ENCODE measurements at places on chromosomes 16 and 17.
A peak's percentile ranks its signal among the peaks of the same experiment; 100 is the strongest.

- DNase-seq: no peak
These were observed 4.6 kb upstream of the EDC4 start for GRCh38 chr16:67868290-67868689.

GRCh38 chr16:78932355-78932943 is 668.1 kb downstream of the MAF start:
- no peak for DNase-seq

DNA sequence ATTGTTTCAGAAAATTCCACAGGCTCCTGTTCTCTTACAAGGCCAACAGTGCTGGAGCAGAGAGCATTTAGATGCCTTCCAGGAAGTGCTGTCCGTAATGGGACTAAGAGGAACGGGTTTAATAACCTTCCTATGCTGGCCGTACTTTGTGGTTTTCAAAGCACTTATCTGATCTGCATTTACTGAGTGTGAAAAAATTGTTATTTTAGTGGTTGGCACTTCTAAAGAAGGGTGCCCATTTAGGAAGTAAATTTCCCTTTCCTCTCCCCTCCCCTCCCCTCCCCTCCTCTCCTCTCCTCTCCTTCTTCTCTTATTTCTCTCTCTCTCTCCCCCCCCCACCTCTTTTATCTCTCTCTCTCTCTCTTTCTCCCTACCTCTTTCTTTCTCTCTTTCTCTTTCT is 72.0 kb upstream of the DNAJA2 start:
- DNase-seq: no peak

- DNase-seq: no peak
These were observed 44.0 kb downstream of the NLK start for GRCh38 chr17:28086519-28086918.

GRCh38 chr17:66508896-66509844 is 206.8 kb downstream of the PRKCA start:
- peak; percentile 74 for DNase-seq

- no peak for DNase-seq
These were observed 26.9 kb downstream of the ELAC2 start for GRCh38 chr17:12990926-12991325.

DNA sequence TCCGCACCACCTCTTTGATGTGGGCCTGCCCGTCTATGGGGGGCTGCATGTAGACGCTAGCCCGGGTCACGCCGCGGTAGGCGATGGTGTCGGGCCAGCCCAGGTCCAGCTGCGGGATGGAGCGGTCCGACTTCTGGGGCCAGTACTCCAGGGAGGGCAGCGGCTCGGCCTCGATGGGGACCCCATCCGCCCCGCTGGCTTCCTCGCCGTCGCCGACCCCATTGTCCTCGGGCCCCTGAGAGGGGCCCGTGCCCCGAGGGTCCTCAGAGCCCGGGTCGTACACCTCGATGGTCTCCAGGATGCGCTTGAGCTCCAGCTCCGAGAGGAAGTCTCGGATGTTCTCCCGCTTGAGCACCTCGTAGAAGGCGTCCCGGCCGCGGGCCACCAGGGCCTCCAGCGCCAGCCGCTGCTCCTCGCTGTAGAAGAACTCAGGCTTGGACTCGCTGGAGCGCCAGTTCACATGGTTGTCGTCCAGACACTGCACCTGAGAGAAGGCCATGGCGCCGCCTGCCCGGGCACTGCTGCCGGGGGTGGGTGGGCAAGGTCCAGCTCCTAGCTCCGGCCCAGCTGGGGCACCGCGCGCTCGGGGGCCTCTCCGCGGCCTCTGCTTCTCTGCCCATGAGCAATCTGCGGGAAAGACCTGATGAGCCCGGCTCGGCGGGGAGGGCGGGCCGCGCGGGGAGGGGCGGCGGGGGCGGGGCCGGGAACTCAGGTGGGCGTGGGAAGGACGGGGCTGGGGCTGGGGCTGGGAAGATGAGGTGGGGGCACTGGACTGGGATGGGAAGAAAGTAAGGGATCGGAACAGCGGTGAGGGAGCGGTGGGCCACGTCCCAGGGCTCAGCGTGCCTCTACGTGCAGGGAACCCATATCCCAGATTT is 782 bp downstream of the FAM83G start:
- peak; percentile 44 for DNase-seq

- no peak for DNase-seq
These were observed 50.3 kb downstream of the SCNN1G start for GRCh38 chr16:23232806-23233205.

GRCh38 chr16:56604966-56605365 is 3.4 kb upstream of the MT2A start:
- DNase-seq: no peak
